Panc1 (cell line): ENCODE measurements at places on chromosomes 4 and X.

DNA sequence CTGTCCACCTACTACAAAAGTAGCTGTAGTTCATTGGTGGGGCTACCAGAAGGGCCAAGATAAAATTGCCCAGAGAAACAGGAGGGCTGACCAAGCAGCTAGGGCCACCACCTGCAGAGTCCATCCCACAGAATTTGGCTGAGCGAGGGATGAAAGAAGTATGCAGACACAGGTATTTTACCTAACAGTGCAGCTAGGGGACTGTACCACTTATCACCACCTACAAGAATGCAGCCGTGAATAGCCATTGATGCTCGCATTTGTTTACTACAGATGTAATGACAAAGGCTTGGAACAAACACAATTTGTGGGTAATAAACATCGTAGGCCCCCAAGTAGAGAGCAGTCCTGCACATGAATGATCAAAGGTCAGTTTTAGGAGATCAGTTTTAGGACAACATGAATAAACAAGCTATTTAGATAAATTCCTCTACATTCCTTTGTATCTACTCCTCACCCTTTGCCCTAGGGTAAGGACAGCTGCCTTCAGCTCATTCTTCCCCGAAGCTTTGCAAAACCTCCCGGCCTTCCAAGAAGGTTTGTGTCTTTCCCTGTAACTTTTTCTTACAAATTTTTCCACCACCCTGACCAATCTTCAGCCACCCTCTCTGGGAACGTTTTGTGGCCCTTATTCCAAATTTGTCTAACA is 49.5 kb downstream of the ZNF718 start:
- no peak for DNase-seq

- DNase-seq: no peak
These were observed 9.0 kb downstream of the NAT8L start for GRCh38 chr4:2068198-2068470.

GRCh38 chr4:52051213-52051614 is at the start of gene SPATA18:
Gene SPATA18 (plus strand): TSS chr4:52051304. CDS start chr4:52051705, 401 bp downstream.
- DNase-seq: no peak

DNA sequence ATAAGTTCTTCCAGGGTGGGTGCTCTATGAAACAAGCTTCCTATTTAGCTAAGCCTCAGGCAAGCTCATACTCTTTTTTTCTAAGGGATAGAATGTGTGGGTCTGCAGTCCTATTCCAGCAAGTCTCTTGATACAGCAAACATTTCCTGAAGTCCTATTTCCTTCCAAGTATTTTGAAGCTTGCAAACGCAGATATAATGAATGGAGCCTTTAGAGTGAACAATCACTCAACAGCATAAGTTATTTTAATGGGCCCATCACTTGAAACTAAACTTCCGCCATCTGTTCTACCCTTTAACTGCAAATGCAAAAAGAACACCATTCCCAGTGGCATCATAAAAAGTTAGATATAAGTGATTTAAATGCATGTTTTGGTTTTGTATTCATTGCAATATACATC is 108.3 kb upstream of the TAPT1 start:
- DNase-seq: no peak

DNA sequence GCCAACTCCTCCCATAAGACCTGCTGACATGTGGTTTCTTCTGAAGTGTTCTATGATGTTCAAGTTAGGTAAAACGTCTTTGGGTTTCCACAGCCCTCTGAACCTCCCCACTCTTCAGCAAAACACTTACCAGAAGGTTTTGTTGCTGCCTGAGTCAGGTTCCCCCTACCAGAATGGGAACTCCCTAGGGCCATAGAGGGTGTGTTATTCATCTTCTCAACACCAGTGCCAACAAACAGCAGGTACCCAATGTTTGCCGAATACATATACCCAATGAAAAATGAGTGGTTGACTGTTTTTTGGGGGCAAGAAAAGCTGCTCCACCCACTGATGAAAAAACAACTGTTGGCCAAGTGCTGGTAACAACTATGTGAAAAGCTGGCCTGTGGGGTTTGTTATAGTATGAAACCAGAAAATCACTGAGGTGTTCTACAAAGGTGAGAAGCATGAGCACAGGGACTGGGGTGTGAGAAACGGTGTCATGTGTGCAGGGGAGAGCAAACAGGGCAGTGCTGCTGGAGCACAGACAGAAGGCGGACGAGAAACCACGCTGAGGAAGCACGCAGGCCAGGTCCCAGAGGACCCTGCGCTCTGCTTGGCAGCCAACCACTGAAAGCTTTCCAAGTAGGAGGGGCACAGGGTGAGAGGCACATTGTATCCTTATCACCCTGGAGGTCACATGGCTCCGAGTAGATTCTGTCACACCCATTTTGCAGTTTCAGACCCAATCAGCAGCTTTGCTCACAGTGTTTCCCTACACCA is 28.8 kb downstream of the ATP8A1 start:
- DNase-seq: no peak

GRCh38 chr4:42954963-42955669 is 62.6 kb downstream of the GRXCR1 start:
- no peak for DNase-seq

DNA sequence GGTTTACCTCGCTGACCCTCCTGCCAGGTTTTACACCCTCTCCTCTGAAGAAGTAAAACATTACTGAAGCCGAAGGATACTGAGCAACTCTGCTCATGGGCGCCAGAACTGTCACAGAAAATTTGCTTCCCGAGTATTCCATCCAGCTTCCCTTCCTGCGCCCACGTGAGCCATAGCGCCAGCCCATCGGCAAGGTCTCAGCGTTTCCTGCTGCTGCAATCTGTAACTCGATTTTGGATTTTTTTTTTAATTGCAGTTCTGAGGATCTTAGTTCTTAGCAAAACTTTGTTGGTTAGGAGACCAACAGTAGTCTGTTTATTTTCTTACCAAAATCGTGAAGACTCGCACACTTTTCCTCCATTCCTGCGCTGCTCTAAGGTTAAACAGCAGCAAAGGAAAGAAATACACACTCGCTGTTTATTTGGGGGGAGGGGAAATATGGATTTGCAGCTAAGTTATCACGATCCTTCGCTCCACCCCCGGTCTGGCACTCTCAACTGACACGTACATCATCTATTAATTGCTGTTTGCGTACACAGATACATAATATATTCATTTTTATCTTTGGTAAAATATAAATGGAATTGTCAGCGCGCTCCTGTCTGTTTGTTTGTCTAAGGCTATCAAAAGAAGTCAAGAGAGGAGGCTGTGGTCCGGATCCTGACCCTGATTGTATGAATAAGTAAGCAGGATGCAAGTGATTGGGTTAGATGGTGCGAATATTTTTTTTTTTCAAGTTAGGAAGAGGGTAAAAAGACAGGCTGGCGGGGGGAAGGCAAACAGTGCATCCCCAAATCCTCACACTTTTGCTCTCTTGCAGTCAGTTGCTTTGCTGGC is at the start of gene TLL1:
TSS of gene TLL1 (plus strand) at position 777 of the 837 bp plus-strand sequence. CDS start 668 bp downstream, outside the sequence.
- no peak for DNase-seq

GRCh38 chr4:159101988-159102621 is 774 bp upstream of the RAPGEF2 start:
- DNase-seq: no peak
